ENCODE measurements at places on chromosomes 16 and 17.
A peak's percentile ranks its signal among the peaks of the same experiment; 100 is the strongest.

- no peak for DNase-seq
Observed at GRCh38 chr17:68491381-68492231, 20.6 kb upstream of the PRKAR1A start.

GRCh38 chr17:18857864-18858566 is at the start of gene PRPSAP2:
Gene PRPSAP2, plus strand, starts transcription at chr17:18858131. Its CDS starts 7,703 bp downstream, at chr17:18865834.
- DNase-seq, result peak; percentile 100

DNA sequence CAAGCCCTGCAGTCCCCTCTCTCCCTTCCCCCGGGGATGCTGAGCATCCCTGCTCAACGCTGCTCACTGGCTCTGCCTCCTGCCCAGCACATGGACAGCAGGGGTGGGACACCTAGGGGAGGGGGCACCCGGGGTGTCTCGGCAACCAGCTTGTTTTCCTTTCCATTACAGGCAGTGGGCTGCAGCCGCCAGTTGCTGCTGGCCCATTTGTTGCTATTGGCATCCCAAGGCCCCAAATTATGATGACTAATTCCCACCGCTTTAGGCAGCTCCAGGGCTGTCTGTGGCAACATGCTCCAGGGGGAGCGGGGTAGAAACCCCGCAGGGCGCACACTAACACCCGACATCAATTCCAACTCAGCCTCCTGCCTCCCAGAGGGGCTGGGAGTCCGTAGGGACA is 4.9 kb downstream of the SDK2 start:
- DNase-seq, result no peak

DNA sequence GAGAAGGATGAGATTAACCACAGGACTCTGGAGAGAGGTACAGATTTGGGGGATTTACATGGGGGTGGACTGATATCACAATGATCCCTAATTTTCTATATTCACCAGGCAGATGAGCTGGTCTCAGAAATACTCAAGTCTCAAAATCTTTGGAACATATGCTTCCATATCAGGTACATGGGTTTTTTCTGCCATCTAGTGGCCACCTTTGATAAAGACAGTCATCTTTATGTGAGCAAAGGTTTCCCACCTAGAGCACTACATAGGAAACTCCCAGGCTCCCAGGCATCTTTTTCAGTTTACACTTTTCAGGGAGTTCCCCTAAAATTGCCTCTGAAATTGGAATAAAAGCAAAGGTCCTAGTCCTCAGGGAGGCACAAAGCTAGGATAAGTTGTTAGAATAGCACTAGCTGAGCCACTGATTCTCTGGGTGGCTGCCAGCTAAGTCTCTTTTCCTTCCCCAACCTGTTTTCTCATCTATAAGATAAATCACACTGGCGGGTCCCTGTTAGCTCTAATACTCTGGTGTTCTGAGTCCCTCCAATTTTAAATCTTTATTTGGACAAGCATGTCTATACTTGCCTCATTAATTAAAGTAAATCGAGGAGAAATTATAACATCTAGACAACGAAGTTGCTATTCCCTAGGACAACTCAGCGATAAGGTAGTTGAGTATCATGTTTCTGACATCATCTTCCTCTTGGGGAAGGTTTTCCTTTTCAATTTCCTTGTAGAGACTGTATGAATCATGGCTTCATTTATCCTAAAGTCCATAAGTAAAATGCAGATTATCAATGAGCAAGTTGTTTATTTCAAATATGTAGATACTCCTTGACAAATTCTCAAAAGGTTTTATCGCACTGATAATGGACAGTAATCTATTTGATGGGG is 19.0 kb upstream of the MON1B start:
- peak; percentile 60 for DNase-seq

- DNase-seq, result no peak
Observed at GRCh38 chr17:74040291-74040690, 163.2 kb upstream of the RPL38 start.

- no peak for DNase-seq
Observed at GRCh38 chr17:69539274-69539673, 124.8 kb downstream of the MAP2K6 start.

DNA sequence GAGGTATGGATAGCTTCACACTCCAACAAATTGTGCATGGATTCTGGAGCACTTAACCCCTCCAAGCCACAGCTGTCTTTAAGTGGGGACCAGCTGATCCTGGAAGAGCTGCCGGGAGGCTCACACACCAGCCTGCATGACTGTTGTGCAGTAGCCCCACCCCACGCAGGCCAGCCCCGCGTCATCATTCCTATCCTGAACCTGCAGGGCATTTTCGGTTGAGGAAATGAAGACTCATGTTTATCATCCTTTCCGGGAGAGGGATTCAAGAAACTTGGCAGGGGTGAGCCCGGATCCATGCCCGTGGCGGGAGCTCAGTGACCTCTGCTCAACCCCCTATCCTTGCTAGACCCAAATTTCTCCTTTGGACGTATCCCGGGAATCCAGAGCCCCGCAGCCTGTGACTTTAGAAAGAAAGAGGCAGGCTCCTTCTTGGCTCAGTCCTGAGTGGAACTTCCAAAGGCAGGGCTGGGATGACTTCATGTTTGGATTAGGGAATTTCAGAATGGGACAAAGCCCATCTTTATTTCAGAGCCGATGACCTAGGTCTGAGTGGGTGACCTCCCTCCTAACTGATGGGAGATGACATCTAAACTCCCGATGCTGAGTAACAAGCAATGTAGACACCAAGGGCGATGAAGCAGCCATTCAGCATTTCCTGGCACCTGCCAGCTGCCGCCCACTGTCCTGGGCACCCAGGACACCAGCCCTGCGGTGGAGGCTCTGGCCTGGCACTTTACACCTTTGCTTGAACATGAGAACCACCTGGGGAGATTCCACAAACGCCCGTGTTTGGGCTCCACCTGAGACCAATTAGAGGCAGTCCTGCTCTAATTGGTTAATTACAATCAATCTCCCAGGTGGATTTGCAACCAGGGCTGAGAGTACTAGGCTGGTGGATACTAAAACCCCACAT is 43.3 kb upstream of the CMIP start:
- DNase-seq, result peak; percentile 89

DNA sequence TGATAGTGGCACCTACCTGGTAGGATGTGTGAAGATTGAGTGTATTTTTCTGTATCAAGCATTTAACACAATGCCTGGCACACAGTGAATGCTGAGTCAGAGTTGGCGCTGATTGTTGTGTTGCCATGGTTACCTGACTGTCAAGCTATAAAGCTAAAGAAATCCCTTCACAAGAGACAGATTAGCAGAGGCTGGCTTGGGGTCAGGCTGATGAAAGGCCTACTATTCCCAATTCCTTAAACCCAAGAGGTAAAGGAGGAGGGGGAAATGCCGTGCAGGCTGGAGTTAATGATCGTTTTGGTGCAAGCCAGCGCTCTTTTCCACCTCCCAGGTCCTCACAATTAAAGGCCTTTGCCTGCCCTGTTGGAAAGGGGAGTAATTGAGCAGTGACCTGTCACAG is 5.9 kb downstream of the CLEC19A start:
- no peak for DNase-seq

- no peak for DNase-seq
Observed at GRCh38 chr16:46962629-46963028, 10.8 kb downstream of the DNAJA2 start.

DNA sequence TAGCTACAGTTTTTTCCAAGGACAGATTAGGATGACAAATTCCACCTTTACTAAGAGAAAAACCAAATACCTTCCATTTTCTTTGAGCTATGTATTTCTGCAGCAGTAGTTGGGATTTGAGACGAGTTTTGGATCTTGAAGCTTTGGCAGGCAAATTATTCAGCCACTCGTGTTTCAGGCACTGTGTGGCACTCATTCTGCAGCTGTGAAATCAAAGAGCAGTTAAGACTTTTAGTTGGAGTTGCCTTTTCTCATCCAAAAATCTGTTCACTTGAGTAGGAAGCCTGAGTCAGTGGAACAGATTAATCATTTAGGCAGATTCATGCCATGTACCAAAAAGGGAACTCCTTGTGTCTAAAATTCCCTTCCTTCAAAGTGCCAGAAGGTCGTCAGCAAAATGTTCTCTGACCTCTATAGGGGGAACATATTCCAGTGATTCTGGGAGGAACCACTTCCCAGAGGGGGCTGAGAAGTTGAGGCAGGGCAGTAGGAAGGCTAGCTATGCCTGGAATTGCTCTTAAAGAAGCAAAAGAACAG is 20.1 kb downstream of the ORC6 start:
- no peak for DNase-seq

- DNase-seq, result no peak
Observed at GRCh38 chr17:33463887-33464286, 170.8 kb upstream of the ASIC2 start.

GRCh38 chr16:77955127-77955526 is 67.2 kb upstream of the CLEC3A start:
- DNase-seq, result no peak

GRCh38 chr16:65119435-65119834 is 2.4 kb downstream of the CDH11 start:
- DNase-seq, result no peak

GRCh38 chr16:90077757-90078578 is 837 bp upstream of the PRDM7 start:
- no peak for DNase-seq

- DNase-seq, result peak; percentile 67
Observed at GRCh38 chr16:31880322-31880979, 6.8 kb downstream of the ZNF267 start.

- DNase-seq, result no peak
Observed at GRCh38 chr16:56368545-56368944, 56.8 kb downstream of the AMFR start.

GRCh38 chr17:76925441-76925891 is 57.3 kb downstream of the MGAT5B start:
- DNase-seq, result no peak

- DNase-seq, result no peak
Observed at GRCh38 chr17:42230225-42230624, 35.9 kb upstream of the GHDC start.

DNA sequence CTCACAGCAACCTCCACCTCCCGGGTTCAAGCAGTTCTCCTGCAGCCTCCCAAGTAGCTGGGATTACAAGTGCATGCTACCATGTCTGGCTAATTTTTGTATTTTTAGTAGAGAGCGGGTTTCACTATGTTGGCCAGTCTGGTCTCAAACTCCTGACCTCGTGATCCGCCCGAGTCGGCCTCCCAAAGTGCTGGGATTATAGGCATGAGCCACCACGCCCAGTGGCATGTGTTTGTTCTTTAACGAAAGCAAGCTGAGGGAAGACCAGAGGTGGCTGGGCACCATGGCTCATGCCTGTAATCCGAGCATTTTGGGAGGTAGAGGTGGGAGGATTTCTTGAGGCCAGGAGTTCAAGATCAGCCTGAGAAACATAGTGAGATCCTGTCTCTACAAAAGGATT is 18.1 kb downstream of the TNFRSF13B start:
- DNase-seq, result no peak
